ENCODE measurements at places on chromosomes 4 and X.
A peak's percentile ranks its signal among the peaks of the same experiment; 100 is the strongest.

GRCh38 chr4:16238327-16238726, 12.1 kb upstream of the TAPT1 start:
- no peak for DNase-seq

DNA sequence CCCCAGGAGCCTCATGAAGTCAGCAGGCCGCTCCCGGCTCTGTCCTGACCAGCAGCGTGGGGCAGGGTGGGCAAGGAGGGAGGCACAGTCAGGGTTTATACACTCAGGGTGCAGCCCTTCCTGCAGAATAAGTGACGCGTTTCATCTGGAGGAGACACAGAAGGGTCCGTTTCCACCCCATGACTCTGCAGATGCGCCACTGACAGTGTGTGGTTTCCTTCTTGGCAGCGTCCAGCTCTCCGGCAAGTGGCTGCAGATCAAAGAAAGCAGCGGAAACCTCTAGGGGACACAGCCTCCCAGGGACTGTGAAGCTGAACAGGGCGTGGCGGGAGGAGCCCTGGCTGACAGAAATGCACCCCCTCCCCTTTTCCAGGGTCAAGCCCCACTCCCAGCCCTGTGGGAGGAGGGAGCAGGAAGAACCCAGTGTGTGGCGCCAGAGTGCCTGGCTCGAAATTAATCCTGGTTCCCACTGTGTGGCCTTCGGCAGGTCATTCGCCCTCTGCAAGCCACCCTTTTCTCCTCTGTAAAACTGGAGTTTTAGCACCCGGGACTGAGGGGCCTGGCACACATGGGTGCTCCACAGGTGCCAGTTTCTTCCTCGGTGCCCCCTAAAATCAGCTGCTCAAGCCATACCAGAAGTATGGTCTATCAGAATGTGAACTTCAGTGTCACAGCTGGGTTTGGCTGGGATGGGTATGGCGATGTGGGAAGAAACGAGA, 17.3 kb upstream of the TBC1D14 start:
- no peak for DNase-seq

GRCh38 chr4:174794543-174795094, 34.4 kb downstream of the GLRA3 start:
- no peak for DNase-seq

DNA sequence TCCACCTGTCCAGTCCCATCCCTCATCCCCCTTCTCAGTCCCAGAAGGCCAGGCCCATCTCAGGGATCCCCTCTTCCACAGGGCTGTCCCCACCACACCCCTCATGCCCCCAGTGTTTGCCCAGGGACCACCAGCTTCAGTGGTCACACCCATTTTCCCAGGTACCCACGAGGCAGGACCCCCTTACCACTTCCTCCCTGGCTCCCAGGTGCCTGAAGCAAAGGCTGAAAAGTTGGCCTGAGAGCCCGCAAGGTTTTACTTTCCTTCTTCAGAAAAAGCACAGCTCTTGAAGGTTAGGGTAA, 7.8 kb downstream of the TMEM271 start:
- no peak for DNase-seq

GRCh38 chr4:185256446-185256845, 47.0 kb downstream of the SNX25 start:
- DNase-seq, result no peak

DNA sequence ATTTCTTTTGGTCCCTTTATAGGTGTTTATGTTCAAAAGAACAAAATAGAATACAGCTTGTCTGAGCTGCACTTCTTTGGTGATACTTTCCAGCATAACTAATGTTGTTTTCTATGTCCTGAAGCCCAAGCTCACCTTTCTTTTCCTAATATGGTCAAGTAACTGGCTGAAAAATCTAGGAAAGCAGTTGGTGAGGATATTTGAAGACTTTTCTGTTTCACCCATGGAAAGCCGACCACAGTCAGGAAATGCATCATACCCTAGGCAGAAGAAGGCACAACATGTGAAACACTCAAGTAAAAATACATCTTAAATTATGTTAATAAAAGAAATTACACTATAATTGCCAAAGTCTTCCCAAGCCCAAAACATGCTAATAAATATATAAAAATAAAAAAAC, 337.0 kb downstream of the PDGFC start:
- DNase-seq, result no peak

DNA sequence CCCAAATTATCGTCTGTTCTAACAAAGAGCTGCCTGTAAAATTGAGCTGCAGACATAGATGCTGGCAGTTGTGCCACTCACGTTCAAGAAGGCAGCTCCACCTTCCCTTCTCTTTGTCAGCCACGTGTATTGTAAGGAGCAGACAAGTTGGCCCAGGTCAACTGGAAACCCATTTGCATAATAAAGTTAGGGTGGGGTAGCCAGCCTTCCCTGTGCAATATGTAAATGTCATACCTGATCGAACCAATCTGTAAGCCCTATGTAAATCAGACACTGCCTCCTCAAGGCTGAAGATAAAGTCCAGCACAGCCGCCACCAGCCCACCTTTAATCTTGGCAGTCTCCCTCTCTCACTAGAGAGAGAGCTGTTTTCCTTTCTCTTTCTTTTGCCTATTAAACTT, 117.2 kb downstream of the TMEM144 start:
- DNase-seq, result no peak

DNA sequence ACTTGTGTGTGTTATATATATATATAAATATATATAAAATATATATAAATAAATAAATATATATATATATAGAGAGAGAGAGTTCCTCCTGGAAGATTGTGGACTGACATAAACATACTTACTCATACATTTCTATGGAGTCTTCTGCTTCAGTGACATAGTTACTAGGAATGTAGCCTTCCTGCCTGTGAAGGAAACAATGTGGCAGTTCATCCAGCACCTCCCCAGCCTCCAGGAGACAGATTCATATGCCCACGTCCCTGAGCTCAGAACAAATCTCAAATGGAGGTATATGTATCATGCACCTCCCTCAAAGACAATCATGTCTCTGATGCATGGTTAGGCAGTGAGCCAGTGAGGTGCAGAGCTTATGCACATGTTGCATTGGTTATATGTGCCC, 11.4 kb upstream of the TIMM8A start:
- no peak for DNase-seq

DNA sequence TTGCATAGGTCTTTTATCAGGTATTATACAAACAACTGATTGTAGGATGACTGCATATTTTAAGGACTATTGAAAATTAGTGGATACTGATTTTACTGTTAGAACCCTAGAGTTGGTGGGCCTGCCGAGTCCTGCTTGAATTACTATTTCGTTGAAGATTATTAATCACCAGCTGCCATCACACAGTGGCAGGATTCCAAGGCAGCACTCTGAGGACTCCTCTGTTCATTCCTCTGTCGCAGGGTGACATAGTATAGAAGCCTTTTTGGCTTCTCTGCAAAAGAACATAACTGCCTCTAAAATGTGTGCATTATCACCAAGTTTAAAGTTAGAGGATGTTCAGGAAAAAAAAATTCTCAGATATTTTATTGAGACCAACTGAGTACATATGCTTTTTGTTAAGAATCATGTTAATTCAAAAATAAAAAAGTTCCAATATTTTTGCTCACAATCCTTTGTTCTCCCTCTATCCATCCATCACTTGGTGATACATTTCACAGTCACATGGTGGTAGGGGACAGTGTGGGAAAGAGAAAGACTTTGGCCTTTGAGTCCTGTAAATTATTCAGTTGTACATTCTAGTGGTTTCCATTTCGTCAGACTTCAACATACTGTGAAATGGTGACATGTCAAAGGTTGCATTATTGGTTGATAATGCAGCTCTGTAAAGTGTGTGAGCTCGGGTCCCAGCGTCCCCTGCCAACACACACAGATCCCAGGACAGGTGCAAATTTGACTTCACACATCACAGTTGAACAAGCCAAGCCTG, 332.5 kb downstream of the GRID2 start:
- DNase-seq, result no peak

DNA sequence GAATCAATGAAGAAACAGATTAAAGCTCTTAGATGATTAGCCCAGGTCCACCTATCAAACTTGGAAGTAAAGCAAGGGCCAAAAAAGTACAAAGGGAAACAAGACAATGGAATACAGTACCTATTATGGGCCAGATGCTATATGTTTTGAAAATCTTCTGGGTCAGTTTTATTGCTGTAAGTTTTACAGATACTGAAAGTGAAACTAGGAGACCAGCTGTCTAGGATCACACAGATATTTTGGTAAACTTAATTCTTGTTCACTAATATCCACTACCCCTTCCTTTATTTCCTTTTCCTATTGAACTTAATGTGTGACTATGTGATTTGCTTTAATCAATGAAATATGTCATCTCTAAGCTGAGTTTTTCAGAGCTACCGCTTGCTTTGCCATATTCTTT, 505.4 kb upstream of the PITX2 start:
- DNase-seq, result no peak

DNA sequence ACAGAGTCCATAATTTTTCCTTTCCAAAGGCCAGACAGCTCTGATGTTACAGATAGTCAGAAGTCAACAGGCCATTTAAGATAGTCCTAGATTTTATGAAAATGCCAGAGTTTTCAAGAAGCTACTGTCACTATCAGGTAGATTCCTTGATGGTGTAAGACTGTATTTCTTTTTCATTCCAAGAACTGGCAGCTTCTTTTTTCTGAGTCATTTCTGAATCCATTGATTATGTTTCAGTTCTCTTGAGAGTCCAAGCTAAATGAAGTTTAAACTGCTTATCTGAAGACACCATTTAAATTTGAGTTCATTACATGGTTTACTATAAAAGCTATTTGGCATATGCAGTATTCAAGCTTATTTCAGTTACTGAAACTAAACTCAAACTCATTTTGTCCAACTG, 44.6 kb downstream of the RASSF6 start:
- no peak for DNase-seq

DNA sequence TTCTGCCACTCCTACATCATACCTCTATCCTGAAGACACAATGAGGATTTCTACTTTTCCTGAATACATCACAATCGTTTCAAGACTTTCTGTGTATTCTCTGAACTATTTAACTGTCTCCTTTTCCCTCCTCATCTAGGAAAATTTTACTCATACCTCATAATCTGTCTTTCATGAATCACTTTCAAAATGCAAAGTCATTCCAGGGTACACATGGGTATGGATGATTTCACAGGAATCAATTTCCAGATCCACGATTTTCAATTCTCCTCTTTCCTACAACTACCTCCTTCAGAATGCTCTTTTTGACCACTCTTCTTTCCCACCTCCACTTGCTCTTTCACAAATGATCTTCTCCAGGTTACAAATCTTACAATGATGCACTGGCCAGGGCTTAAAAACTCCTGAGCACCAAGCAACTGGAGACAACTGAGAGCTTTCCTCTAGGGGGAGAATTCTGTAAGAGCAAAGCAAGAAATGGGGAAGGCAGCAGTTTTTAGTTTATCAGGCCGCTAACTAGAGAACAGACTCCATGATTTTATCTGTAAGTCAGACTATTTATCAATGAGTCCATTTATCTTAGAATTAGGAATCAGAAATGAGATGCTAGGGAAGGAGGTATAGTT, 116.4 kb downstream of the PPP3CA start:
- DNase-seq, result no peak

- DNase-seq, result no peak
Measured at GRCh38 chr4:84035568-84035967, 463.5 kb downstream of the NKX6-1 start.

- DNase-seq, result peak; percentile 100
Measured at GRCh38 chrX:3639236-3639635, 74.2 kb downstream of the PRKX start.

GRCh38 chr4:147707892-147708672, 23.8 kb upstream of the ARHGAP10 start:
- no peak for DNase-seq

DNA sequence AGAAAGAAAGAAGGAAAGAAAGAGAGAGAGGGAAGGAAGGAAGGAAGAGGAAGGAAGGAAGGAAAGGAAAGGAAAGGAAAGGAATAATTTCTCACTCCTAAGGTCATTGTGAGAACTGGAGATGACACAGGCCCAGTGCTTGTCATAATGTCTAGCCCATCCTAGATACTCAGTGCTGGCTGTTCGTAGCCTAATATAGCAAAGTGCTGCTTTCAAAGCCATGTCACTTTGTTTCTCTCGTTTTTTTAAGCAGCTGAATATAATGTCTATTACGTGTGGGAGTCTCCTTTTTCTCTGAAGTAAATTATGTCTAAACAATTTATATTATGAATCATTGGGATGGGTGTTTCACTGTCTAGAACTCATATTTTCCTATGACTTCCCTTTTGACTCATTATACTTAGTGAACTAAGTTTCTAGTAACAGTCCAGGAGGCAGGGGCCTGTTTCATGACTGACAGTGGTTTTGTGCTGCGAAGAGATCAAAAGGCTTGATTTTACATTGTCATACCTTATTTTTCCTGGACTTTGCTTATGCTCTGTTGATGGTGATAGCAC, 327.0 kb upstream of the ZFP42 start:
- no peak for DNase-seq

DNA sequence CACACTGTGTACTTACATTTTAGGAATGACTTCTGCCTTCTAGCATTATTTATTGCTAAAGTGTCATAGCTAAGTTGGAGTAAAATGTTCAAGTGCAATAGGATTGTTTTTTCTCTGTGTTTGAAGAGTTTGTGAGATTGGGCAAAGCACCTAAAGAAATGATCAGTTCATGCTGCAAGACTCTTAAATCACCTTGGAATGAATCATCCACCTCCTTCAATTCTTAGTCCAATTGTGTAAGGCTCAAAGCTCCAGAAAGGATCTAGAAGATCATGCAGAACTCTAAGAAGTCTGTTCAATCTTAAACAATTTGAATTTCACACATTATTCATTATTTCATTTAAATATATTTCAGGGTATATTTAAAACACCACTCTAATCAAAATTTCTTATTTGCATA, 137.1 kb downstream of the AMELX start:
- no peak for DNase-seq

GRCh38 chrX:72621163-72621562, 48.5 kb upstream of the HDAC8 start:
- no peak for DNase-seq

GRCh38 chrX:46325312-46325877, 219.8 kb downstream of the ZNF674 start:
- no peak for DNase-seq

- DNase-seq, result no peak
Measured at GRCh38 chrX:130746077-130746476, 156.9 kb downstream of the ENOX2 start.

Measured in vagina (tissue), 2 donors.